AG08395 (cell line): ENCODE measurements at places on chromosomes 1 and 21.

DNA sequence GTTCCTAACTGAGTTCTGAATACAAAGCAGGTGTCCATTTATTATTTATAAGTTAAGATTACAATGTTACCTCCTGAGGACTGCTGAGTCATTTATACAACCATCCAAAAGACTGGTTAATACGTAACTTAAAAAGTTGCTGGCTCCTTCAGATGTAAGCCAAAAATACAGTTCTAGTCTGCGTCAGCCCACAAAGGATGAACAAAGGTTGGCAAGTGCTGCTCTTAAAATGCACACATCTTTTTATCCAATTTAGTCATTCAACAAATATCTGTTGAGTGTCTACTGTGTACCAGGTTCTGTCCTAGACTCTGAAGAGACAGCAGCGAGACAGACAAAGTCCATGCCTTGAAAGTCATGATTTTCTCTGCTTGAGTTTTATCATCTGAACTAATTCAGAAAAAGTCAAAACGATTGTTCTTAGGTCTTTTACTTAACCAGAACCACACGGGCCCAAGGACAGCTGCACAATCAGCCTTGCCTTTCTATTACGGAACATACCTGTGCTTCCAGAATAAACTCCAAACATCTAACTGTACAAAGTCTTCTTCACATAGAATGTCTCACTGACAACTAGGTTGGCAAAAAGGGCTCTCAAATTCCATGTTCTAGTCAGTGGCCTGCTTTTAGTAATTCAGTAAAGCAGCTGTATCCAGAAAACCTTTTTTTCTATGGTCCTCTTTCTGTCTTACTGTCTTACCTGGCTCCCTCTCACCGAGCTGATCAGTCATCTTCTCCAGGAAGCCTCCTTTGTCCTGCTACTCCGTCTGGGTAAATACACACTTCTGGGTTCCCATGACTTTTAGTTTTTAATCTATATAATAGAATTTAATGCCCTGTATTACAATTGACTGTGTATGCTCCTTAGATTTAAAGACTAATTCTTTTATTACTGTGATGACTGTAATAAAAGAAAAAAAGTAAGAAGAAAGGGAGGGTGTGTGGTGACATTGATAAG is 15.5 kb upstream of the CNN3 start:
- no peak for DNase-seq

DNA sequence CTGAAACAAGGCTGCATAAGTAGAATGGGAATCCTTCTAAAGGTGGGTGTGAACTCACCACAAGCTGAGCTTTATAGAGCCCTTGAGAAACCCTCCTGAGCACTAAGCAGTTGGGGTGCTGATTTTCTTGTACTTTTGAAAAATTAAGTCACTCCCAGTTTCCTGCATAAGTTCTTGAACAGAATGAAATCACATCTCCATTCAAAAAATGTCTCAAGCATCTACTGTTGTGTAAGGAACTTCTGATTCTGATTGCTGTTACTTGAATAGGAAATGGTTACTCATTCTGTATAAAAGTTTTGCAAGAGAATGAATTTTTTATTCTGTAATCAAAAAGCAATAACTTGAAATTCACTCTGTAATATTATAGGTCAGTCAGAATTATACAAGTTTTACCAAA is 50.8 kb upstream of the WNT2B start:
- no peak for DNase-seq

DNA sequence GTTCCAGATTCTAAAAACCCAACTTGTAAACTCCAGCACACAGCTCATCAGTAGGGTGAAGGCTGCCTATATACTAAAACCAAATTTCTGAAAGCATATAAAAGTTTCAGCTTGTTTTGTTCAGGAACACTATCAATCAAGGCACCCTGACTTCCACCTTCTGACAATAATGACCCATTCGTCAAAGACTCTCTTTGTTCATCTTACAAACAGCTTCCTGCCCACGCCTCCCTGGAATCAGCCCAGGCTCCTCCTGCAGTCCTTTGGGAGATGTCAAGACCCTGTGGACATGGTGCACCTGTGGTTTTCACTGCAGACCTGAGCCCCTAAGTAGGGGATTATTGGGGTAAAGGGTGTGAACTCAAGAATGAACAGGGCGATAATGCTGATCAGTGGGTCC is 178.9 kb upstream of the CAMK1G start:
- DNase-seq: no peak

- DNase-seq: no peak
Observed at GRCh38 chr1:53334312-53334711, 6.4 kb upstream of the LRP8 start.

DNA sequence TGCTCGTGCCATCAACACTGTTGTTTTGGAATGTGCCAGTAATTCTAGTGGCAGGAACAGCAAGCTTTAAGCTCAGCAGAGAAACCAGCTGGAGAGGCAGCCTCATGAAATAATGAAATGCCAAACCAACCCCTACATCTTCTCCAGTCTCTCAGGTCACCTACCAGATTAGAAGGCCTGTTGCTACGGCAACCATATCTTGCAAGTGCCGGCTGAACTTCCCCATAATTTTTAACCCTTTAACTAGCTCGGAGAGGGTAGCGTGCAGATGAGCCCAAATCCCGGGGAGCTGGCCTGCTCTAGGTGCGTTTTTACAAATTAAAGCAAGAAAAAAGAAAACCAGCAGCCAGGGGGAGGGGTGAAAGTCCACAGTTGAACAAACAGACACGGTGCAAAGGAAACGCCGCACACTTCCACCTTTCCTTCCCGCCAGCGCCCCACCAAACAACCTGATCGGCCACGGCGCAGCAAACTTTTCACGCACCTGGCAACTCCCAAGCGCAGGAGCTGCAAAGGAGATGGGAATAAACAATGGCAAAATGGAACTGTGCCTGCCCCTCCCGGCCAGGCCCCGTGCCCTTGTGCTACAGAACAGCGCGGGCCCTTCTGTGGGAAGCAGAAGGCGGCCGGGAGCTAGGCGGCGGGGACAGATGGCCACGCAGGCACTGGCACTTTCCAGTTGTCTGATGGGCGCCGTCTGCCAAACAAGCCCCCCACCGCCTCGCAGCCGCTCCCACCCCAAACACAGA is 50.1 kb downstream of the SSBP3 start:
- DNase-seq: no peak

DNA sequence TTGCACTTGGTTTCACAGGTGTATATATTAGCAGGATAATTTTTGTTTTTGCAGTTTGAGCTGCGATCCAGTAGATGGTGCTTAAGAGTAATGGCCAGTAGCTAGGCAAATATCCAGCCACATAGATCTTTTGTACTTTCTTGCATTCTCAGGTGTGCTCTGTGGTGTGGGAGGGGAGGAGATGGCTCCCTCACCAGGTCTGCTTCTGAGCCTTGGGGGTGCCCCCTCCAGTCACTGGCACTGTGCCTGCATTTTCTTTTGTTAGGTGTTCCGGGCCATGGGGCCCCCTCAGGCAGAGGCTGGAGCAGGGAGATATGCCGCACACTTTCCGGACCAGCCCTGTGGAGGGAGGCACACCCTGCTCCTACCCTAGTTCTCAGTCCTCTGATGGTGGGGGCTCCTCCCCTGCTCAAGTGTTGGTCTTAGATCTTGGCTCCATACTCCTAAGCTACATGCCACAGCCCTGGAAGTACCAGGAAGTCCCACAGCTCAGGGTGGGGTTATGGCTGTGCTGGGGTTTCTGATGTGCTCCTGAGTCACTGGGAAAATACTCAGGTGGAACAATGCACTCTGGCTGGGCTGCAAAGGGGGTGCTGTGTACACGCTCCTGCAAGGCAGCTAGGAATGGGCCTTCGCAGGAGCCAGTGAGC is 197.6 kb upstream of the DMRTA2 start:
- peak; percentile 12 for DNase-seq

GRCh38 chr1:33120436-33121231 is 39.7 kb downstream of the AZIN2 start:
- no peak for DNase-seq

- DNase-seq: no peak
Observed at GRCh38 chr1:95475686-95476457, 241.9 kb downstream of the RWDD3 start.

DNA sequence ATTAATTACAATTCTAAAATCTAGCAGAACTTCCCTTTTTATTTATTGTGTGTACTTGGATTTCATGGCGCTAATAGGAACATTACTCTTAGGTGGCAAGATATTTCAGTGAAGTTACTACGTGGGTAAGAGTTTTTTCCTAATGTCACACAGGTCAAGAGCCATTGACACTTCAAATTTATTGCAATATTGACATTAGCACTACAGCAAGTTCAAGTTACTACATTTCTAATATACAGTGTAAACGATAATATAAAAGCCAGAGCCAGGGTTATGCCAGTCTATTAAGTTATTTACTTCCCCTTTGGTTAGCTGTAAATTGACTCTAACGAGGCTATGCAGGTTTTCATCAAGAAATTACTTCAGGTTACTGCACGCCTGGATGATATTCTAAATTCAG is 29.7 kb downstream of the CHODL start:
- DNase-seq: no peak

DNA sequence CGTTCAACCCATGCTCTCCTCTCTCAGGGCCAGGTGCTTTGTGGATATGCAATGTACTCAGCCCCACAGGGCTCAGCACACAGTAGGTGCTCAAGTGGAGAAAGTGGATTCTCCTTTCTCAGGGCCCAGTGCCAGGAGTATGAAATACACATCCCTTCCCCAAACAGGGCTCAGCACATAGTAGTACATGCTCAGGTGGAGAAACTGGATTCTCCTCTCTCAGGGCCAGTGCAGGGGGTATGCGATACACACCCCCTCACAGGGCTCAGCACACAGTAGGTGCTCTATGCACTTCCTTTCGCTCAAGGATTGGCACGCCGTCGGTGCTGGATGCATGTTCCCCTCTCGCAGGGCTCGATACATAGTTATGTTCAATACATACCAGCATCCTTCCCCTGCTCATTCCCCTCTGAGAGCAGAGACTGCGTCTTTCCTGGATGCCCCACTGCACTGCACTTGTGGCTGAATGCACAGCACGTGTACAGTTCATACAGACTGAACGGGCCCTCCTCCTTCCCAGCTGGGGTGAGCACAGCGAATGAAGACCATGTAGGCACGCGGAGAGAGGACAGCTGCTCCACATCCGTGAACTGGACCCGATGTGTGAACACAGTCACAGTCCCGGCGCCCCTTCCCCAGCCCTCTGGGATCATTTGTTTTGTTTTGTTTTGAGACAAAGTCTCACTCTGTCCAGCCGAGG is 16.6 kb upstream of the DISP3 start:
- no peak for DNase-seq

DNA sequence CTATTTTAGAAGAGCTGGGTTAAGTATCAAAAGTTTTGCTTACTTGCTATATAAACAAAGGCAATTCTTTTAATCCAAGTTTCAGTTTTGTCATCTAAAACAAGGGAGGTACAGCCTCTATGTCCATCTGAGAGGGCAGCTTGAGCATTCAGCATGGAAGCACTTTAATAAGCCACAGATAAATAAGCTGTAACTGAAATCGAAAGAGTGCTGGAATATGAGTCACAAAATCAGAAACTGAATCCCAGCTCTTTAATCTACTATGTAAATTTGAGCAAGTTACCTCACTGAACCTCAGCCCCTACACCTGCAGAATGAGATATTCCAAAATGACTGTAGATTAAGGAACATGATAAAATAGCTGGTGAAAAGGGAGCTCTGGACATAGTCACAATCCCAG is 80.0 kb upstream of the HP1BP3 start:
- DNase-seq: no peak

- no peak for DNase-seq
Observed at GRCh38 chr1:207202480-207202879, 98.4 kb downstream of the C4BPA start.

GRCh38 chr1:17765444-17766411 is 10.6 kb downstream of the ACTL8 start:
- peak; percentile 94 for DNase-seq

GRCh38 chr1:229129301-229130027 is 141.4 kb upstream of the RAB4A start:
- DNase-seq: no peak

GRCh38 chr1:111565079-111565478 is 54.5 kb upstream of the RAP1A start:
- peak; percentile 84 for DNase-seq

- DNase-seq: peak; percentile 1
Observed at GRCh38 chr1:228012555-228012954, 5.8 kb downstream of the WNT3A start.

- no peak for DNase-seq
Observed at GRCh38 chr21:15121655-15122120, 56.9 kb upstream of the NRIP1 start.

- peak; percentile 28 for DNase-seq
Observed at GRCh38 chr1:29849038-29849750, 612.9 kb downstream of the PTPRU start.

DNA sequence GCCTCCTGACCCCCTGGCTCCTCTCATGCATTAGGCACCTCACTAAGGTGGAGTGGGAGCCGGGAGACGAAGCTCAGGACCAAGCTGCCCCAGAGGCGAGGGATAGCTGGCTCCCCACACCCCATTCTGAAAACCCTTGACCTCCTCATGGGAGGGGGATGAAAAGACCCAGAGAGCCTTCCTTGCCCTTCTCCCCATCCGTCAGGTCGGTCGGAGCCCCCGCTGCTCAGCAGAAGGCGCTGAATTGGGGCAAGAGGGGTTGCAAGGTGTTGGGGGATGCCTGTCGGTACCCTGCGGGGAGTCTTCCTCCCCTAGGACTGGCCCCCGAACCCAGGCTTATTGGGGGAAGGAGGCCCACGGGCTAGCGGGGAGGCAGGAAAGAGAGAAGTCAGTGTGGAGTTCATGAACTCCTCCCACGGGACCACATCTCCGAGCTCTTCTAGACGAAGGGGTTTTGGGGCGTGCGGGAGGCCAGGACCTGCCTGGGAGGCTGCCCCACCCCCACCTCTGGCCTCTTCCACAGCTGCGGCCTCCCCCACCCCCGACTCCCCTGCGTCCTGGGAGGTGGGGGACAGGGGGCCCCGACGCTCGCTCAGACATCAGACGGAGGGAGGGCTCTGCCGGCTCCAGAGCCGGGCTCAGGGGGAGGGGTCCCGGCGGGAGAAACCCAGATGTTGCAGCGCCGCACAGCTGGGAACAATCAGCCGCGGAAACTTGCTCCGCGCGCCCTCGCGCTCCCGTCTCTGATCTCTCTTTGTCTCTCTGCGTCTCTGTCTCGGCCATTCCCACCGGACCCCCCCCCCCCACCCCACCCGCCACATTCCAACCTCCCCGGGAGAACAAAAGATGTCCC is 719 bp downstream of the MFAP2 start:
- DNase-seq: peak; percentile 40

GRCh38 chr21:43020177-43020576 is 45.8 kb downstream of the PKNOX1 start:
- no peak for DNase-seq

GRCh38 chr1:99358770-99359169 is 94.5 kb downstream of the PLPPR4 start:
- no peak for DNase-seq

- no peak for DNase-seq
Observed at GRCh38 chr1:201113451-201114244, 1.4 kb upstream of the CACNA1S start.

DNA sequence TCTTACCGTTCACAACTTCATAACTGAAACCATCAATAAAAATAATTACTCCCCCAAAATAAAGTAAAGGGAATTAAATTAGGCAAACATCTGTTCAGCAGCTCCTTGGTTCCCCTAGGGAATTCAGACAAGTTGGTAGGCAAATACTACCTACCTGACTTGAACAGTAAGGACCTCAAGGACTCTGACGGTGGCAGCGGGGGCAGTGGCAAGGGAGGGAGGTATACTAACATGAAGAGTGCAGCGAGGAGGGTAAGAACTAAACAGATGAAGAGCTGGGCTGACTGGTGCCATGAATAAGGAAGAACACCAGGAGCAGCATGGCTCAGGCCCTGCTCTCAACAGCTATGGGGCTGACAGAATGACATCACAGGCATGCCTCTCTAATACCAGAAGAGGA is 33.1 kb downstream of the MTOR start:
- DNase-seq: no peak
